ENCODE measurements at places on chromosomes 6 and 20. TPM values are rescaled to one million over a fixed set of nuclear protein-coding genes. Genes with fewer than 3 reads are reported as not detected.

DNA sequence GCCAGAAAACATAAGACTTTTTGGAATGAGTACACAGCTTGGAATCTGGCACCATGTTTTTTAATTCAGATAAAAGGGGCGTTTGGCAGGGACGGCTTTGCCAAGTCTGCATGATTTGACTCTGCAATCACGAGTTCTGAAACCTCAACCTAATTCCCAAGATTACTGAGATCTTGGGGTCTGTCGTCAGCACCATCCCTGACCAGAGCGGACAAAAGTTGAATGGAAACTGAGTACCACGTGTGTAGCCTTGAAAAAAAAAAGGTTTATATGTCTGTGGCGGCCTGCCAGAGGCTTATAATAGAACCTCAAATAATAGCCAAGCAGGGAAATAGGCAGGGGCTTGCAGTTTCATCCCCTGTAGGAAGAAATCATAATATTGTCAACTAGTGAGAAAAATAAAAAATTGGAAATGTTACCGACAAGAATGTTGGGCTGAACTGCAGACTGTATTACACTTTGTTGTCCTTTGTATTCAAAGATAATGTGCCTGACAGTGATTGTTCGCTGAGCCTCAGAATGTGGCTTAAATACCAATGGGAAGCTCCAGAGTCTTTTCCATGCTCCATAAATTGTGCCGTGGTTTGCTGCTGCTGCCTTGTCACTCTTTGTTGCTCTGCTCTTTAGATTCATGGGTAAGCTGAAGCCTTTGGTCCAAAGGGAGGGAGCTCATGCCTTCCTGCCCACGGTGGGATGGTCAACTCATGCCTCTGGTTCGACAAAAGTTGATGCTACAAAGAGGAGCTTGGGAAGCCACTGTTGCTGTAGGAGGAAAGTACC, 118.8 kb upstream of the ARID1B start:
- H3K36me3 ChIP-seq: no peaks in the 10 kb centered on the region
- H3K27me3 ChIP-seq: peaks cover 10% of the 10 kb centered on the region
- no peak overlapping the region for H3K4me3 ChIP-seq
- no peak for DNase-seq

GRCh38 chr6:150382171-150382570, 13.4 kb downstream of the IYD start:
- H3K27ac ChIP-seq: no peak overlapping the region
- DNase-seq: no peak
- H3K27me3 ChIP-seq: peaks cover 27% of the 10 kb centered on the region
- no peak overlapping the region for H3K4me3 ChIP-seq

GRCh38 chr6:11538819-11539468, 1.4 kb downstream of the TMEM170B start:
- peak overlapping the region; percentile 85 for H3K4me3 ChIP-seq
- H3K36me3 ChIP-seq: no peaks in the 10 kb centered on the region
- H3K27me3 ChIP-seq: peaks cover 11% of the 10 kb centered on the region
- H3K27ac ChIP-seq: no peak overlapping the region

DNA sequence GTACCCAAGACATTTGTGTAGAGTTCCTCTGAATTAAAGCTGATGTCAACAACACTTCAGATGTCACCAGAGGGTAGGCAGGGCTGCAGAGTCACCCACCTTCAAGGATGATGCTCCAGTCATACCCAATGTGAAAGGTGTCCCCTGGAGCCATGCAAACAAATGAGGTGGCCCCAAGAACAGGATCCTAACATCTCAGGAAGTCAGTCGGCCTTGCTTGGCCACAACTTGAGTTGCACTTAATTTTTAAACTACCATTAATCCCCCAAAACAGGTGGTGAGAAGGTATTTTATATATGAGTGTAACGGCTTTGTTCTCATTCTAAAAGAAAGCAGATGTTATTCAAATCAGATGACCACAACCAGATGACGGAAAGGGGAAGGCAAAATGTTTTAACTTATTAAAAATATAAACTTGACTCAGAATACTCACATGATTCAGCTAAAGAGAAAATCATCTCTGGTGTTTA, 21.1 kb upstream of the SERPINB1 start:
- no peaks in the 10 kb centered on the region for H3K27me3 ChIP-seq
- DNase-seq: no peak
- peak overlapping the region; percentile 86 for H3K4me3 ChIP-seq
- peaks cover 63% of the 10 kb centered on the region for H3K4me1 ChIP-seq
- peaks cover 9% of the 10 kb centered on the region for H3K36me3 ChIP-seq

DNA sequence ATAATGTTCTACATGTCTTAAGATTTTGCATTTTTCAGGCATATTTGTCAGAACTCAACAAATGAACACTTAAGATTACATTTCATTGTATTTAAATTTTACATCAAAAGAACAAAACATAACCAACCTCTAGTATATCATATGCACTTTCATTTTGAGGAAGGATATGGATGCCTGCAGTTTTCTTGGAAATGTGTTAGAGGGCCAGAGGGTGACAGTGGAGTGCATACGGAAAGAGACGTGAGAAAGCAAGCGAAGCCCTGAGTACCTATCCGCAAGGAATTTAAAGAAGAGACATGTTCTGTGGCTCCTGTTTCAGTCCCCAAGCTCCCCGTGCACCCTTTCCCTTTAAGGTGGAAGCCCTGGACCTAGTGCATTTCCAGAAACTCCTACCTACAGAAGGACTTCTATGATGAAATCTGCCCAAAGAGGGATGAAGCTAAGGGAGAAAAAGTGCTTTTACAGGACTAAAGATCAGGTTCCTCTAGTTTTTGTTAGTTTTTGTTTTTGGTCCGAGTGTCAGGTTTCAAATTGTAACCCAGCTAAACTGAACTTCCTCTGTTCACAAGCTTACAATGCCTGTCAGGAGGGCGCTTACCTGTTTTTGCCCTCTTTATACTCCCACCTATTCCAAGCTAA, 38.8 kb downstream of the EZR start:
- peaks cover 13% of the 10 kb centered on the region for H3K4me1 ChIP-seq
- H3K4me3 ChIP-seq: no peak overlapping the region
- no peak for DNase-seq
- H3K27ac ChIP-seq: no peak overlapping the region
- H3K36me3 ChIP-seq: peaks cover 44% of the 10 kb centered on the region

GRCh38 chr6:6091608-6092002, 84.9 kb upstream of the NRN1 start:
- H3K27me3 ChIP-seq: peaks cover 39% of the 10 kb centered on the region
- no peak overlapping the region for H3K27ac ChIP-seq
- no peaks in the 10 kb centered on the region for H3K36me3 ChIP-seq
- peaks cover 9% of the 10 kb centered on the region for H3K4me1 ChIP-seq
- H3K4me3 ChIP-seq: no peak overlapping the region

COL20A1 gene
- total RNA-seq: not detected

DNA sequence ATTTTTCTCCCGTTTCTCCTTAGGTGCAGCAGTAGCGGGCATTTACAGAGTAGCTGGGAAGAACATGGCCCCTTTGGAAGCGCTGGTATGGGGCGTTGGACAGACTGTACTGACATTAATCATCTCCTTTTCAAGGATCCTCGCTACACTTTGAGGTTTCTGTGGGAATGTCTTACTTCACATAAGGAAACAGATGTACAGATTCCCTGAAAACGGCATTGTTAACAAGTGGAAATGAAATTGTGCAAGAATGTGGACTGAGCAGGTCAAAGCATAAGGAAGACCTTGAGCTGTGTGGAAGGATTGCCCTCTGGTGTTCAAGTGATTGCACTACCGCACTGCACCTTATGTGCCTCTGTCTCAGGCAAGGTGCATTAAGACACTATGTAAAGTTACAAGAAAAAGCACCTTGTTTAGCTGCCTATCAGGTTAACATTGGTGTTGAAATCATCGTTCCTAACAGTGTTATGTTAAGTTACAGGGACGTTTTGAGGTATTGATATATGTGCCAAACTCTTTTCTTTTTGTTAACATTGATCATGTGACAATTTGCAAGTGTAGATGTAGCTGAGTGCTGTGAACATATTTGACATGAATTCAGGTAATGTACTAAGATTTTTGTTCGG, 38.0 kb downstream of the TMEM170B start:
- H3K4me1 ChIP-seq: no peaks in the 10 kb centered on the region
- no peak overlapping the region for H3K4me3 ChIP-seq
- no peak for DNase-seq
- no peaks in the 10 kb centered on the region for H3K36me3 ChIP-seq
- H3K27ac ChIP-seq: no peak overlapping the region
- no peaks in the 10 kb centered on the region for H3K27me3 ChIP-seq

DNA sequence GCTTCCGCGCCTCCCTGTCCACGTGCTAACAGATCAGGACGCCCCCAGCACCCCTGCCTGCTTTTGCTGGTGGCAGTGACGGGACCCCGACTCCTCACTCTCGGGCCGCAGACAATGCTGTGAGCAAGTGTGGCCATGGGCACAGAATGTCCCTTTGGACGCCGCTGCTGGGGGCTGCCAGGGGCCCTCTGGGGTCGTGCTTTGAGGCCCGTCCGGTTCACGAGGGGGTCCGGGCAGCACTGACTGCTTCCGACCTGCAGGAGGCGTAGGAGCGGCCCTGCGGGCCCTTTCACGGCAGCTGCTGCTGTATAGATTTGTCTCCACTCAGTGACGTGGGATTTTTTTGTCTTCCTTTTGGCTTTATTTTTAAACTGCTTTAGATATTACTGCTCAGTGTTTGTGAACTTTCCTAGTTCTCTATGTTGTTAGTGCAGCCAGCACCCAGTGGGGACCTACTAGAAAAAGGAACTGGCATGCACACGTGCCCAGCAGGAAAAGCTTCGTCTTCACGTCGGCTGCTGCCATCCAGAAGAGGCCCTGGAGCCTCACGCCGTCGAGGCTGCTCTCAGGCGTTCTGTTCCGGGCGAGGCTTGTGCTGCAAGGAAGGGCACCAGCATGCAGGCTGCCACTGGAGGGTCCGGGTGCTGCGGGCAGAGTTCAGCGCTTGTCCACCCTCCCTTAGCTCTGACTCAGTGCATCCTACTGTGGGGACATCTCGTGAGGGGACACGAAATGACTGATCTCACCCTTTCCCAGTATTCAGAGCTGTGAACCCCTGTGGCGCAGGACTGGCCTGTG, 21.7 kb downstream of the UCKL1 start:
- H3K36me3 ChIP-seq: no peaks in the 10 kb centered on the region
- no peak overlapping the region for H3K4me3 ChIP-seq
- no peak overlapping the region for H3K27ac ChIP-seq
- H3K4me1 ChIP-seq: no peaks in the 10 kb centered on the region

CLDN20 gene
- total RNA-seq: not detected

- no peak overlapping the region for H3K27ac ChIP-seq
- H3K36me3 ChIP-seq: no peaks in the 10 kb centered on the region
- H3K4me3 ChIP-seq: no peak overlapping the region
- H3K4me1 ChIP-seq: no peaks in the 10 kb centered on the region
These were observed 179.5 kb upstream of the AKAP12 start for GRCh38 chr6:151060096-151060765.

ANGPT4 gene
- total RNA-seq: not detected

- no peaks in the 10 kb centered on the region for H3K4me1 ChIP-seq
- H3K27ac ChIP-seq: no peak overlapping the region
- no peaks in the 10 kb centered on the region for H3K27me3 ChIP-seq
- H3K36me3 ChIP-seq: peaks cover 25% of the 10 kb centered on the region
These were observed 77.1 kb downstream of the SOD2 start for GRCh38 chr6:159615918-159616317.

DNA sequence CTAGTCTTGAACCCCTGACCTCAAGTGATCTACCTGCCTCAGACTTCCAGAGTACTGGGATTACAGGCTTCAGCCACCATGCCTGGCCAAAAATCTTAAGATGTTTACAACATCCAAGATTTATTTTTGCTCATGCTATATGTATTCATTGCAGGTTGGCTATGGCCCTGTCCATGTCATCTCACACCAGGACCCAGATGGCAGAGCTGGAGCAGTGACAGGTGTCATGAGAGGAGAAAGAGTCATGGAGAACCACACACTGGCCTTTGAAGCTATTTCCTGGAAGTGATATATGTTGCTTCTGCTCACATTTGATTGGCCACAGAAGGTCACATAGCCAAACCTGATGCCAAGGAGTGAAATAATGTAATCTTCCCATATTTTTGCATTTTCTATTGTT, 13.8 kb upstream of the DDR1 start:
- H3K4me1 ChIP-seq: peaks cover 12% of the 10 kb centered on the region
- H3K27ac ChIP-seq: peak overlapping the region; percentile 36
- no peaks in the 10 kb centered on the region for H3K27me3 ChIP-seq
- no peak for DNase-seq
- no peak overlapping the region for H3K4me3 ChIP-seq

- H3K36me3 ChIP-seq: no peaks in the 10 kb centered on the region
- no peak overlapping the region for H3K27ac ChIP-seq
- peaks cover 44% of the 10 kb centered on the region for H3K4me1 ChIP-seq
- DNase-seq: no peak
- H3K4me3 ChIP-seq: no peak overlapping the region
These were observed 104.5 kb downstream of the NOL4L start for GRCh38 chr20:32480371-32481241.

CDH26 gene
- 1.8 TPM for total RNA-seq

GRCh38 chr6:87180105-87180728, 24.9 kb downstream of the ZNF292 start:
- H3K27ac ChIP-seq: peak overlapping the region; percentile 61
- no peak for DNase-seq
- no peak overlapping the region for H3K4me3 ChIP-seq
- H3K27me3 ChIP-seq: no peaks in the 10 kb centered on the region
- H3K4me1 ChIP-seq: peaks cover 58% of the 10 kb centered on the region

DOP1A gene
- 22.6 TPM for total RNA-seq

DNA sequence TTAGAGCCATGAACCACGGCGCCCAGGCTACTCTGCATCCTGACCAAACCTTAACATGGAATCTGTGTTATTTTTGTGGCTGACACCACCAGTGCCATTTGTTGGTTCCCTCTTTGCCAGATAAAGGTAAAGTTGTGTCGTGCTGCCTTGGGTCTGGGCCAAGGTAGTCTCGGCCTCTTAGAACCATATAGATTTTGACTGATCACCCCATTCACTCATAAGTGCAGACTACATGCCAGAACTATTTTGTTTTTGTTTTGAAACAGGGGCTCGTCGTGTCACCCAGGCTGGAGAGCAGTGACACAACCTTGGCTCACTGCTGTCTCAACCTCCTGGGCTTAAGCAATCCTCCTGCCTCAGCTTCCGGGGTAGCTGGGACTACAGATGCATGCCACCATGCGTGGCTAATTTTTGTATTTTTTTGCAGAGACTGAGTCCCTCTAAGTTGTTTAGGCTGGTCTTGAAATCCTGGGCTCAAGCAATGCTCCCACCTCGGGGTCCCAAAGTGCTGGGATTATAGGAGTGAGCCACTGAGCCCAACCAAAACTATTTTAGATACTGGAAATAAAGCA, 19.2 kb upstream of the RIPOR3 start:
- no peak overlapping the region for H3K4me3 ChIP-seq
- DNase-seq: peak; percentile 44
- no peaks in the 10 kb centered on the region for H3K36me3 ChIP-seq
- no peak overlapping the region for H3K27ac ChIP-seq

COL12A1 gene
- total RNA-seq: not detected

DYNLRB1 gene
- 71.4 TPM for total RNA-seq

GHRH gene
- total RNA-seq: not detected

All from natural killer cell treated with Interleukin-12 subunit alpha and Interleukin-12 subunit beta and Interleukin-15 and Interleukin-18, amount 100 ng/mL, for 72 hours (primary cell).